ENCODE measurements at places on chromosomes 12 and 14. TPM values are rescaled to one million over a fixed set of nuclear protein-coding genes. Genes with fewer than 3 reads are reported as not detected.

DNA sequence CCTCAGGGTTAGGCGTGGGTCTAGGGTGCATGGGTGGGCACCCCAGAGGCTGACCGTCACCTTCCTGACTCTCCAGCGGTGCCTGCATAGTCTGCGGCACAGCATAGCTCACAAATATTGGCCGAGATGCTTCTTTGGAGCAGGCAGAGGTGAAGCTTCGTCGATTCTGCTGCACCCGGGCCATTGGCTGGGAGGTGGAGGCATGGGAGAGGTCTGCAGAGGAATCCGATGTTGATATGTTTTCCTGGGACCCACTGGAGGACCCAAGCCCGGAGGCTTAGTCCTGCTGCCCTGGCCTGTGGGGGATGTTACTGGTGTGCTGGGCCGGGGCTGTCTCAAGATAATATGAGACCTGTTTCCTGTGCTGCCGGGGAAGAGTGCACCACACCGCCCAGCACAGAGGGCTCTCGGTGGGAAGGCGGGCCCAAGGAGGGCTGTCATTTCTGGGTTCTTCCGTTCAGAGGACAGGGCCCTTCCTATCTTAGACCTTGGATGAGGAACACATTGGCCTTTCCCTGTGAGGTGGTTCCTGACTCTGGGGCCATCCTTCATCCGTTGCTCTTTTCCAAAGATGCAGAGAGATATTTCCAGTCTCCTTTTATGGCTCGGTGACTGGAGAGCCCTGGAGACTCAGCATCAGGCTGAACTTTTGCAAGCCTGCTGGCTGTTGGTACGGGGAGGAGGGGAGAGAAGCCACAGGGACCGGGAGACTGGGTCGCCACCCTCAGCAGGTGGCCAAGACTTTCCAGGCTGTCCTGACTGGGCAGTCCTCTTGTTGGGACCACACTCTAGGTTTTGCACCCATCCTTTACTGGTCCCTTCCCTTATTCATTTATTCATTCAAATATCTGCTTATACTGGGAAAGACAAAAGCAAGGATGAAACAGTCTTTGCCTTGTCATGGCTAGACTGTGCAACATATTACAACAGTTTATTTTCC lies 143.5 kb downstream of the TSPAN9 start:
- DNase-seq: no peak

DNA sequence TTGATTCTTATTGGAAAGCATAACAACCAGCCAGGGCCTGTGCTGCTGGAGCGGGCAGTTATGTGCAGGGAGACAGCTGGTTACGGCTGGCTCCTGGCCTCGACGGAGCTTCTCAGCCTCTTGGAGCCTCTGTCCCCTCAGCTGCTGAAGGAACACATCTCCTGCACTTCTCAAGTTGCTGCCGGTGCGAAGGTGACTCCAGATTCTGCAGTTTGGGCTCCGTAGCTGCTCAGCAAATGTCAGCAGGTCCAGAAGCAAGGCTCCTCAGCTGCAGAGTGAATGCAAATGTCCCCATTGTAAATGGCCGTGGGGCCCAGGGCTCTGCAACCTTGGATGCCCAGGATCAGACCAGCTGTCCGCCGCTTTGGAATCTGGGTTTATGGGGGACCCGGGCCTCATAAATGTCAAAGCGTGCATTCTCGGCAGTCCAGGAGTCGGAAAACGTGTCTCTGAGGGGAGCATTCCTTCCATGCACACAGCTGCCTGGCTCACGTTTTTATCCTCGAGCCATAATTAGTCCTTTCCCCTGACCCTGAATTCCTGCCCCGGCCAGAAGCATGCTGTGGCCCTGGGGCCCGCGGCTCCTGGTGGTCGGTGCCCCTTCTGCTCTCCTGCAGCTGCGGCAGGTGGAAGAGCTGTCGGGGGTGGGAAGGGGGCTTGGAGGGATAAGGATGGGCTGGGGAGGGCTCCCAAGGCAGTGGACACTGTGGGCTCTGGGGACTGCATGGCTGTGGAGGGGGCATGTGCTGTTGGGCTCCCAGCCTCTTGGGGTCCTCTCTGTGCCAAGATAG lies 106.0 kb downstream of the KIF26A start:
- DNase-seq: no peak

GRCh38 chr14:56400109-56400825 lies 179.3 kb upstream of the TMEM260 start:
- no peak for DNase-seq

DNA sequence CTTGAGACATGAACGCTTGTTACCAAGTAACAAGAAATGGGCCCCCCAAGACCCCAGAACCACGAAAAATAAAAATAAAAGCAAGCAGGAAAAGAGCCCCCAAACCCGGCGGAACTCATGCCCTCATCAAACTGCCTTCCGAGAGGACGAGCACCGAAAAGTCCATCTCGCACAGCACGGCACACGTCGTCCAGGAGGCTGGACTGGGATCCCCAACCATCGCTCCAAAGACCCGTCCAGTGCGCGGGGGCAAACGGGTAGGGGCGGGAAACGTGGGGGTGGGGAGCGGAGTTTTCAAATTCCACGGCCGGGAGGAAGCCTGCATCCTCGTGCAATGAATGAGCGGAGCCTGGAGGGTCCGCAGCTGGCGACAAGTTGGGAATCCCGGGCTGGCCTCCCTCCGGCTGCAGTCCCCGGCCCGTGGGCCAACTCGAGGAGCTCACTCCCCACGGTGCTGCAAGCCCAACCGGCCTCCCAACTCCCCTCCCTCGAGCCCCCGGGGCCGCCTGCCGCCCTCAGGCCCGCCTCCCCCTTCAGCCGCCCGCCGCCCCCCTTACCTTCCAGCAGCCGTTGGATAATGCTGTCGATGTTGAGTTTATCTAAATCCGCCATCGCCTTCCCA lies 484 bp downstream of the PPP1CC start:
- no peak for DNase-seq

GRCh38 chr14:51370758-51371386 lies 130.8 kb downstream of the TMX1 start:
- no peak for DNase-seq

DNA sequence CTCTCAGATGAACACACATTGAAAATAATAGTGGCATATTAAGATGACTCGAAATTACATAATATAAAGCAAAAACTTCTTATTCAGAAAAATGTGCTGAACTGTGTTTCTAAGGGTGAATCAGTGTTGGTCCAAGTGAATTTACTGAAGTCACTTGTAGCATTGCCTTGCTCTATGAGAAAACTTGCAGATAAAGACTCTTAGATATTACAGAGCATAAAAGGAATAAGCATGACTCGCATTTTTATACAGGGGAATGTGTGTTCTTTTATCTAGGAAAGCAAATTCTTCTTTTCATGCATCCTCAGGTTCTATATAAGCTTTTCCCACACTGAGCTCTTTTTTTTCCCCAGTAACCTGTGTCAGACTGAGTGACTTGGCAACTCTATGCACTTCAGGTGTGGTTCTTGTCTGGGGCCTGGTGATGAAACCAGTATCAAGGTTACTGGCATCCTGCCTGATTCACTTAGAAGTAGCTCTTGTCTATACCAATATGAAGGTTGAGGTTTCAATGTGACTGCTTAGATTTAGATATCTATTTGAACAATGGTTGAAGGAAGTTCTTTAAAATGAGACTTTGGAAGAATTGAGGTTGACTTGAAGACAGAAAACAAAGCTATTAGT lies 76.1 kb downstream of the OTOGL start:
- no peak for DNase-seq

DNA sequence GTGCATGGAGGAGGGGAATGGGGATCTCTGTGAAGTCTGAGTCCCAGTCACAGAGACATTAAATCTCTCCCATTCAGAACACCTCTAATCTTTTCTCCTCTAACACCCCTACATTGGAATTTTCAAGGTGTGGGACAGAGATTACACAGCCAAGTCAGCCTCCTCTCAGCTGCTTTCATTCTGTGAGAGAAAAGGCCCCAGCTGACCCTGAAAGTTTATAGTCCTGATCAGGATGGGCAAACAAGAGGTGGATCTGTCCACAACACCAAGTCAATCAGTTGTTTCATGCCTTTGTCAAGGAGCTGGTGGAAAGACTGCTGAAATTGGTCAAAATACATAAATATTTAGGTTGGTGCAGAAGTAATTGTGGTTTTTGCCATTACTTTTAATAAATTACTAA lies 218.9 kb downstream of the SEC23A start:
- DNase-seq: no peak

- no peak for DNase-seq
Measured at GRCh38 chr14:30078811-30079402, 151.3 kb upstream of the PRKD1 start.

PPP1R36 gene
- total RNA-seq: not detected

DNA sequence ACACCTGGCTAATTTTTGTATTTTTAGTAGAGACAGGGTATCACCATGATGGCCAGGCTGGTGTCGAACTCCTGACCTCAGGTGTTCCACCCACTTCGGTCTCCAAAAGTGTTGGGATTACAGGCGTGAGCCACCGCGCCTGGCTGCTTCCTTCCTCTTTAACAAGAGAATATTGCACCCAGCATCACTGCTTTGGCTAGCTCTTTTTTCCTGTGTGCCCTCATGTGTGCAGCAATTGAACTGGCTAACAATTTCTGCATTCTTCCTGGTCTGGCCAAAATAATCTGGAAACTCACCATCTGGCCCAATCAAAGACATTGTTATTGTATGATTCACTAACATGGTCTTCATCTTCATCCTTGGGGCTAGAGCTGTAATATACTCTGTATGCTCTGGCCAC lies 2.7 kb upstream of the ASB8 start:
- DNase-seq: no peak

GRCh38 chr14:68539241-68539737 lies 253.6 kb downstream of the ZFP36L1 start:
- DNase-seq: no peak

TTC8 gene
- 47.1 TPM for total RNA-seq

DNA sequence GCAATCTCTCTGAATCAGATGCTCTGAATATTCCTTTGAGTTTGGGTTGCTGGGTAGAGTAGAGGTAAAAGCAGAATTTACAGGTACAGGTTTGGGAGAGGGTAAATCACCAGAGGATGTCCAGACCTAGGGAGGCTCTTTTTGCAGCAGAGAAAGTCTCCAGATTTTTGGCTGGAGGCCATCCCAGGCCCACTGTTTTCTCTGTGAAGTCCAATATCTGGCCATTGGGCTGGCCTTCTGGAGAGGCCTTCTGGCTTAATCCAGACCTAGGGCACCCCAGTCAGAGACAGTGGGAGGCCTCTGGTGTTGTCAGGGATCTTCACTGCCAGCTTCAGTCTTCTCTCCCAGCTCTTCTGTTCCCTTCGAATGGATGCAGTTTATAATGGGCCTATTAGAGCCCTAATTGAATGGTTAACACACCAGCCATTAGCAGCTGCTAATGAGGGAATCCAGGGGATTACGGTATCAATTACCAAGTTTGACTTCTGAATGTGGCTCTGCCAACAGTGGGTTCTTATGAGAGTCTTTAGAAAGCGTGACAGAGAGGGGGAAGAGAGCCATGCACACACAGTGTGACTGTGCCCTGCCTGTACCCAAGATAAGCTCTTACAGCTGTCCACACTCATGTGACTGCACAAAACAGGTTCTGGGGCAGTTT lies 183.1 kb downstream of the EMP1 start:
- no peak for DNase-seq

- no peak for DNase-seq
Measured at GRCh38 chr12:58593557-58594304, 326.6 kb downstream of the LRIG3 start.
